ENCODE measurements at places on chromosomes 16 and 17. TPM values are rescaled to one million over a fixed set of nuclear protein-coding genes. Genes with fewer than 3 reads are reported as not detected.

Gene ABI3
- not detected for total RNA-seq

Gene HSPB9
- total RNA-seq: not detected

Gene CCL3
- total RNA-seq: 0.46 TPM

Gene RTN4RL1
- 0.83 TPM for total RNA-seq

Gene CES1
- 9.0 TPM for total RNA-seq

Gene FAM20A
- not detected for total RNA-seq

Gene CHST6
- 0.51 TPM for total RNA-seq

Gene ZNF747
- total RNA-seq: 5.5 TPM

Gene MT1G
- total RNA-seq: 8.2 TPM

Gene C1QL1
- total RNA-seq: 1.2 TPM

Gene CCDC57
- total RNA-seq: 7.9 TPM

Gene KIFC3
- total RNA-seq: 40.9 TPM

Gene CREBBP
- 5.8 TPM for total RNA-seq

Gene TAF1C
- 20.9 TPM for total RNA-seq

Gene MYL4
- not detected for total RNA-seq

Gene RUNDC3A
- not detected for total RNA-seq

Gene TOM1L2
- total RNA-seq: 14.9 TPM

Gene GP2
- not detected for total RNA-seq

Gene ARHGAP44
- 4.6 TPM for total RNA-seq

Gene FBXW10
- total RNA-seq: 0.06 TPM

Gene LRRC36
- 0.36 TPM for total RNA-seq

Gene GRAPL
- total RNA-seq: not detected

Gene PLA2G10
- total RNA-seq: not detected

Gene KRTAP4-4
- not detected for total RNA-seq

Gene SPATA22
- not detected for total RNA-seq

Gene EMP2
- 15.5 TPM for total RNA-seq

Gene CCL23
- not detected for total RNA-seq

Gene B9D1
- 42.5 TPM for total RNA-seq

Gene WNT9B
- total RNA-seq: 0.06 TPM

Gene NPTX1
- total RNA-seq: not detected

Gene PITPNM3
- total RNA-seq: 0.33 TPM

Gene NATD1
- 0.83 TPM for total RNA-seq

Gene FAM171A2
- 3.4 TPM for total RNA-seq

Gene TBX2
- total RNA-seq: 1.4 TPM

Gene DPEP2
- total RNA-seq: not detected

Gene CDH8
- not detected for total RNA-seq

Gene TBC1D3I
- total RNA-seq: not detected

Gene CCL2
- total RNA-seq: 1,648 TPM

Gene TP53TG3B
- 3.4 TPM for total RNA-seq

Gene NTN1
- total RNA-seq: 7.1 TPM

Gene NDRG4
- total RNA-seq: 5.7 TPM

Gene BICDL2
- total RNA-seq: not detected

Gene RAB11FIP4
- 5.5 TPM for total RNA-seq

Gene PMFBP1
- not detected for total RNA-seq

Gene GSDMA
- not detected for total RNA-seq

Gene CDYL2
- total RNA-seq: 4.1 TPM

Measured in Daoy (cell line).